Activated CD8-positive, alpha-beta memory T cell treated with anti-CD3 and anti-CD28 coated beads for 1 hour (primary cell): ENCODE measurements at places on chromosomes 7 and 10.

DNA sequence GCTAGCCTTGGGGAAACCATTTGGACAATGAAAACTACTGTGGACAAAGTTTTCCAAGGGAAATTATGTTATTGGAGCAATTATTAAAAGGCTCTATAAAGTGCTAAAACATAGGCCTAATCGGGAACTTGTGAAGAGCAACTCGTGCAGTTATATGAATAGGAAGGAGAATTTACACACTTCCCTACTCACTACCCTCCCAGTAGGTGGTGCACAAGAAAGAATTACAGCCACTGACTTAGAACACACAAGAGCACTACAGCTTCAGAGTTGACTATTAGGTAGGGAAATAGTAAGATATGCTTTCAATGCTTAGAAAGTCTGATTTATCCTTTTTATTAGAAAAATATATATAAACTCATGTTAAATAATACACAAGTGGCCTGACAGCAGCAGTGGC, 47.2 kb downstream of the GSAP start:
- DNase-seq, result no peak

DNA sequence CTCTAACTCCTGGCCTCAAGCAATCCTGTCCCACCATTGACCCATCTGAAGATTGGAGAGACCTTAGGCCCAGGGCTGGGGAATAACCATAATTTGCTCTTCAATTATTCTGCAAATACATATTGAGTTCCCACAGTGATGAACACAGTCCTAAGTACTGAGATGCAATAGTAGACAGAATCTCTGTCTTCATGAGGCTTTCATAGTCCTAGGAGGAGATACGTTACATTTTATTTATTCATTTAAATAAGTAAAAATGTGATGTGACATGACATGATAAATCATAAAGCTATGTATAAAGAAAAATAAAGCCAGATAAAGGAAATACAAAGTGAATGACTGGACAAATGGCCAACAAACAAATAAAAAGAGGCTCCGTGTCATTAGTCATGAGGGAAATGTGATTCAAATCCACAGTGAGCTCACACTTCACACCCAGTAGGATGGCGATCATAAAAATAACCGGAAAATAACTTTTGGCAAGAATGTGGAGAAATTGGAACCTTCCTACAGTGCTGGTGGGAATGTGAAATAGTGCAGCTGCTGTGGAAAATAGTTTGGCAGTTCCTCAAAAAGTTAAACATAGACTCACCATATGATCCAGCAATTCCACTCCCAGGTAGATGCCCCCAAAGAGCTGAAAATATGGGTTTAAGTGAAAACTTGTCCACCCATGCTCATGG, 52.1 kb upstream of the JCAD start:
- no peak for DNase-seq

GRCh38 chr10:102996876-102997275, 78.8 kb downstream of the CNNM2 start:
- DNase-seq, result no peak

GRCh38 chr7:56537952-56538351, 421.7 kb upstream of the NUPR2 start:
- DNase-seq, result no peak

DNA sequence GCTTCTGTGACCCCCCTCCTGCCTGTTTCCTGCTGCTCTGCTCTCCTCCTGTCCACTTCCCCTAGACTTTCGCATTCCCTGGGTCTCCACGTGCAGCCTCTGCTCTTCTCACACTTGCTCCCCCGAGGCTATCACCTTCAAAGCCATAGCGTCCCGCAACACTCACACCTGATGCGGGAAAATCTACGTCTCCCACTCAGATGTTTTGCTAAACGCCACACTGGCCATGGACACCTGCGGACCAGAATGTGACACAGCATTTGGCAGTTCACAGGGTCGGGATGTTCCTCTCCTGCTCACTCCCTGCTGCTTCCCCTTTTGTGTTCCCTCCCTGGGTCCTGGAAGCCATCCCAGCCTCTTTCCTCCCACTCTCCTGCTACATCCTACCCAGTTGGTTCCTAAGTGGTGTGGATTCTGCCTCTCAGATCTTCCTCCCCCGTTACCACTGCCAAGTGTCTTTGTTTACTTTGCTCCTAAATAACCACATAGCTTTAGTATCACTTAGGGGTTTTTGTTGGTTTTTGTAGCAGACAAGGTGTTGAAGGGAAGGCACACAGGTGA, 33.7 kb upstream of the RBM33 start:
- no peak for DNase-seq

- DNase-seq, result no peak
Observed at GRCh38 chr7:34156336-34156735, 251.0 kb downstream of the BMPER start.

- DNase-seq, result no peak
Observed at GRCh38 chr10:13594641-13595040, 7.9 kb downstream of the PRPF18 start.

GRCh38 chr7:45460379-45460778, 113.8 kb upstream of the ADCY1 start:
- DNase-seq, result no peak

DNA sequence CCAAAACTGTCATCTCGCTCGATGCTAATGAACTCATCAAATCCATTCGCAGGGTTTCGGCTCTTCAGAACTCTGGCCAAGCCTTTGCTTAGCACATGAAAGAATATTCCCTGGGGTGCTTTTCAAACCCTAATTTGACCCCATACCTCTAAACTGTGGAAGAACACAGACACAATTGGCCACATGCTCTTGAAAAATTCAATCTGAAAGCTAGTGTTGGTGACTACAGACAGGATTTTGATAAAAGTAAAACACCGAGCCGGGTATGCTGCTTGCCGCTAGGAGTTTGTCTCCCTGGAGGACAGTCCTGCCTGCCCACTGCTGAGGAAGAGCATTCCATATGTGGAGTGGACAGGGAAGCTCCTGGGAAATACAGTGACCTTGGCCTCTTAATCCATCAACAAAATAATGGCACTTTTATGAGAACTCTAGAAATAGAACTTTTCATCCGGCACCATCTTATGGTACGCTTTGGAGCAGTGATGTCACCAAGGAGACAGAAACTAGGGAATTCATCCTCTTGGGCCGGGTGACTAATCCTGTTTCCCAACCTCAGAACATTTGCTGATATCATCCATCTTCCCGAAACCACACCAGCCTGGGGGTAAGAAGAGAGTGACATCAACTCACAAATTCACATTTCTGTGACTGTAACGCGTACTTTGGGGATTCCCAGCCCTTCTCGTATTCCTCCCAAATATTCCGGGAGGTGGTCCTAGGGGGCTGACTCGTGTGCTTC, 34.2 kb downstream of the MTURN start:
- no peak for DNase-seq

DNA sequence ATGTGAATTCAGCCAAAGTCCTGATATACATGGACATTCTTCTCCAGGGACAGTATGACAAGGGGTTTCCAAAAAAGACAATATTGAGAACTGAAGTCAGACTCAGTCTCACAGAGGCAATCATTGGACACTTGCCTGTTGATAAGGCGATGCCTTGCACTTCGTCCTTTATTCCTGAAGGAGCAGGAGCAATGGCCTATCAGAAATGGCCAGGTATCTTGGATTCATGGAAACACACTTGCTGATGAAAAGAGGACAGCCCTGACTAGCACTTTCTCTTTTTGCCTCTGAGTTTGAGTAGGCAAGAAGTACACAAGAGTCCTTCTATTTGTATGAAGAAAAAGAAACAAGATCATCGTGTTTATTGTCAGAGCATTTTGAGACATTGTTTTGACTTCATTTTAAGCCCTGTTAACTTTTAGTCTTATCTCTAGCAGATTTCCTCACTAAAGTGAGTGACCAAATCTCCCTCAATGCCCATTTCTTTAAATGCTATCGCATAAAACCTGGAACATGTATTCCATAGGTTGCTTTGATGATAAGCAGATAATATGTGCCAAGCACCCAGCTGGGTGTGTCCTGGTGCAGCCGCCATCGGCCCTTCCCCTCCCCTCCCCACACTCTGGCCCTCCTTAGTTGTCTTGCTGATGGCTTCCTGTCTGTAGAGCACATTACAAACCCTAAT, 26.6 kb downstream of the ST8SIA6 start:
- no peak for DNase-seq

- DNase-seq, result no peak
Observed at GRCh38 chr7:41637049-41637448, 65.8 kb downstream of the INHBA start.

- no peak for DNase-seq
Observed at GRCh38 chr10:124025660-124026588, 67.5 kb downstream of the CHST15 start.

GRCh38 chr10:112991888-112992491, 41.9 kb downstream of the TCF7L2 start:
- no peak for DNase-seq

DNA sequence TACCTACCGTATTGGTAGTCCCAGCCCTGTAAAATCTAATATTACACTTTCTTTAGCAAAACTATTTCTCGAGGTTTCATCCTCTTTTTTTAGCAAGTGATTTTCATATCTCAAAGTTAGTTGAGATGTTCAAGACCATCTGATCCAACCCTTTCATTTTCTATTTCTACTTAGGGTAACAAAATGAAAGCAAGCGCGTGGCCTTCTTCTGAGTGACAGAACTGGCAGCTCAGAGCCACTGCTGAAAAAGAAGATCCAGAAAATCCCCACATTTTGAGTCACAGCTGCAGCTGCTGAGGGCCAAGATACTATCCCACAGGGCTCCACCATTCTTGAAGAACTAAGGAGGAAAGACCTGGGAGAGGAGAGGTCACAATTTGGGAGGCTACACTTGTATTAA, 24.8 kb upstream of the ZNF800 start:
- DNase-seq, result no peak
